HL-60 (cell line): ENCODE measurements at places on chromosomes 7 and 10.
A peak's percentile ranks its signal among the peaks of the same experiment; 100 is the strongest.

DNA sequence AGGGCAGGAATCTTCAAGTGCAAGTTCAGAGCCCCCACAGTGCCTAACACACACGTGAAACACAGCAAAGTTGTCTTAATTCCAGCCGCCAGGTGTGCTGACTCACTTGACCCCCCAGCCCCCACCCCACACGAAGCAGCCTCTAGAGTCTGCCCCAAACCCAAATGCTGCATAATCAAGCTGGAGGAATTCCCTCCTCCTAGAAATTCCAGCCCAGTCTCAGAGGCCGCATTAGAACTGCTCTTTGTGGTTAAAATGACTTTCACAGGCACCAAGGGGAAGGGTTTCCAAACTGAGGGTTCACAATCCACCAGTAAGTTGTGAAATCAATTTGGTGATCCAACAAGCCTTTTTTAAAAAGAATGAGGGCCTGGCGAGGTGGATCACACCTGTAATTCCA lies 67.0 kb upstream of the PLXNA4 start:
- DNase-seq, result no peak

DNA sequence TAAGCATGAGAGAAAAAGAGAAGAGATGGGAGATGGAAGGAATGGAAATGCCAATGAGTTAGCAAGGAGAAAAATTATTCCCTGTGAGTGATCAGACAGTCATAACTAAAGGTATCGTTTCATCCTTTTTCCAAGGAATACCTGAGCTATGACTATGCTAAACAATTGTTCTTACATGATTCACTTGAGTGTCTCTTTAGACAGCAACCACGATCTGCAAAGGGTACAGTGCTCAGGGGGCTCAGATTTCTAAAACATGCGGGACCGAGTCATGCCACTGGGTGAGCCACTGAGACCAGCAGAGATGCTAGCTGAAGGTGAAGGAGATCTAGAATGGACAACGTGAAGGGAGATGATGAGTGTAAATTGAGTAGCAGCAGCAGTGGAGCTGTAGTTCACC lies 78.0 kb upstream of the CTTNBP2 start:
- no peak for DNase-seq

DNA sequence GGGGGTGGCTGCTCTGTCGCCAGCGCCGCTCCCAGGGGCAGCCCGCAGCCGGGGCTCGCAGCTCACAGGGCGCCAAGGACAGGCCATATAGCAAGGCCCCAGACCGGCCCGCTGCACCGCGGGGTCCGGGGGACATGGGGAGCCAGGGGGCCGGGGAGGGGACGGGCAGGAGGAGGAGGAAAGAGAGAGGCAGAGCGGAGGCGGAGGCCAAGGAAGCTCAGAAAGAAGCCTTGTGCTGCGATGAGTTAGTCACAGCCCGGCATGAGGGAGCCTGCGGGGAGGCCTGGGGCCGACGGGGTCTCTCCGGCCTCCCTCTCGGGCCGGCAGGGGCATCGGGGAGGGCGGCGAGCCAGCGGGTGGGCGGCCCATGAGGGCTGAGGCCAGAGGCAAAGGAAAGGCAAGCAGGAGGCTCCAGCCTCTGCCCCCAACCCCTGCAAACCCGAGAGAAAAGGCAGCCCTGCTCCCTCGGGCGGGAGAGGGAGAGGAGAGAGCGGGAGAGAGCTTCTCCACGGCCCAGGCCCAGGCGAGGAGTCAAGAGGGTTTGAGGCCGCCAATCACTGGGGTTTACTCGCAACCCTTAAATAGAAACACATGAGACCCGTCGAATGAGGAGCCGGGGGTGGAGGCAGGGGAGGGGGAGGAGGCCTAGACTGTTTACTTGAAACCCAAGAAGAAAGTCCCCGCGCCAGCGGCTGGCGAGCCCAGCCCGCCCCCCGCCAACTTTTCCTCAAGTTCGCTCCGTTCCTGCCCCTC lies 167.9 kb downstream of the NEURL1 start:
- DNase-seq, result peak; percentile 65

- DNase-seq, result no peak
Observed at GRCh38 chr7:92854501-92855238, 18.3 kb upstream of the CDK6 start.

DNA sequence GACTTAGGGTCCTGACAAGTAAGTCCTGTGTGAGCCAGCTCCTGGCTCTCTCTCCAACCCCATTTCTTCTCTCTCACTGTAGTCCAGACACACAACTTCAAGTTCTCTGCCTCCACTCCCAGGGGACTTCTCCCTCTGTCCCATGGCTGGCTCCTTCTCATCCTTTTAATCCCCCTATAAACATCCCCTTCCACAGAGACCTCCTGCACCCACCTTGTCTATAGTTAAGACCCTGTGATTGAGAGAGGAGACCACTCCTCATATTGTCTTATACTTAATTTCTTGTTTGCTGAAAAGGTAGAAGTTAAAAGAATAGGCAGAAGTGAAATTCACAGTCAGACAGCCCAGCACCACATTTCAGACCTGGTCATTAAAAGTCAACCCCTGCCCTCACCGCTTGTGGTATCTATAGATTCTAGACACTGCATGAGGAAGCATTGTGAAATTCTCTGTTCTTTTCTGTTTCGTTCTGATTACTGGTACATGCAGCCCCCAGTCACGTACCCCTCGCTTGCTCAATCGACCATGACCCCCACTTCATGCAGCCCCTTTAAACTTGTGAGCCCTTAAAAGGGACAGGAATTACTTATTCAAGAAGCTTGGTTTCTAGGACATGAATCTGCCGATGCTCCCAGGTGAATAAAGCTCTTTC lies 125.6 kb upstream of the FRMD4A start:
- no peak for DNase-seq

GRCh38 chr7:118232837-118233236 lies 8.3 kb downstream of the ANKRD7 start:
- no peak for DNase-seq

DNA sequence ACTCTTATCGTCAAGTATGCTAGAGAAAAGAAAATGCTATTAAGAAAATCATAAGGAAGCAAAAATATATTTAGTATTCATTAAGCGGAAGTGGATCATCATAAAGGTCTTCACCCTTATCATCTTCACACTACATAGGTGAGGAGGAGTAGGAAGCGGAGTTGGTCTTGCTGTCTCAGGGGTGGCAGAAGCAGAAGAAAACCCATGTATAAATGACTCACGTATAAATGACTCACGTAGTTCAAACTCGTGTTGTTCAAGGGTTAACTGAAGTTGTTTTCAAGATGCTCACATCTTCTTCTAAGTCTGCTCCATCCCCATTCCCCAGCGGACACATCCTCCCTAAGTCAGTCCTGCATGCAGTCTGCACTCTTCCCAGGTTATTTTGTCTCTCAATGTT lies 72.4 kb downstream of the SFMBT2 start:
- no peak for DNase-seq

GRCh38 chr10:5741276-5741675 lies 56.6 kb downstream of the TASOR2 start:
- no peak for DNase-seq

- no peak for DNase-seq
Observed at GRCh38 chr7:23246555-23246954, at the start of gene GPNMB. Gene GPNMB (plus strand): TSS chr7:23246775. CDS start chr7:23246858, 83 bp downstream.

- no peak for DNase-seq
Observed at GRCh38 chr7:114478384-114478783, 63.8 kb downstream of the FOXP2 start.

DNA sequence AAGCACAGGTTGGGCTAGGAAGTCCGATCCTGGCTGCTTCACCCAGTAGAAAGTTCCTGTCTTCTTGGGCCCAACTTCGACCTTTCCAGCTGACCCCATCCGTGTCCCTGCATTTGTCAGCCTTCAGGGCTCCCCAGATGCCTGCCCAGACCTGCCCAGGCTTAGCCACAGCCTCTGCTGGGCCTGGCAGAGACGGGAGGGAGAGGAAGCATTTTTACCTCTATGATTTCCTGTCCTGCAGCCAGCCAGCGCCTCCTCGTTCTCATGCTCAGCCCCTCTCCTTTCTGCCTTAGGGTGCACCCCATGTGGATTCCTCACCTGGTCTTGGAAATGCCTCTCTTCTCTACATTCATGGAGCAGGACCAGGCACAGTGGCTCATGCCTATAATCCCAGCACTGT lies 3.7 kb downstream of the METTL27 start:
- no peak for DNase-seq

DNA sequence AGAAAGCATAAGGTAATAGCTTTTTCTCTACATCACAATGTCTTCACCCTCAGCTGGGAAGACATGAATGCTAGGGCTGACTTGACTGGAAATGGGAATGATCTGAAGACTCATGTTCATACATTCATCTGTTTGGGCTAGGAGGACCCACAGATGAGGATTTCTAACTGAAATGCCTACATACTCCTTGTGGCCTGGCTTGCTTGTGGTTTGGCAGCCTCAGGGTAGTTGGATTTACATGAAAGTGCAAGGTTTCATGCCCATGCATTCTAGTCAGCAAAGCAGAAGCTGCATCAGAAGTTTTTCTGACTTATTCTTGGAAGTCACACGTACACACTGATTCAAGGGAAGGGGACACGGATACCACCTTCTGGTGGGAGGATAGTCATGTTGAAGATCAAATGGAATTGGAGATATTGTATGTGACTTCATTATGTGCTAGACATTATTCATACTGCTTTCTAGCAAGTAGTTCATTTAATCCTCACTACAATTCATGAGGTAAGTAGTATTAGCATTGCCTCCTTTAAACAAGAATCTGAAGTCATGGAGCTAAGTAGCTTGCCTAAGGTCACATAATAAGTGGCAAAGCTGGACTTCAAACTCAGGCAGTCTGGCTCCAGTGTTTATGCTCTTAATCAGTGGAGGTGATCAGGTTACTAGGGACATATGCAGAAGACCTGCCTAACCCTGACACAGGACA lies 957.0 kb downstream of the LRMDA start:
- no peak for DNase-seq

DNA sequence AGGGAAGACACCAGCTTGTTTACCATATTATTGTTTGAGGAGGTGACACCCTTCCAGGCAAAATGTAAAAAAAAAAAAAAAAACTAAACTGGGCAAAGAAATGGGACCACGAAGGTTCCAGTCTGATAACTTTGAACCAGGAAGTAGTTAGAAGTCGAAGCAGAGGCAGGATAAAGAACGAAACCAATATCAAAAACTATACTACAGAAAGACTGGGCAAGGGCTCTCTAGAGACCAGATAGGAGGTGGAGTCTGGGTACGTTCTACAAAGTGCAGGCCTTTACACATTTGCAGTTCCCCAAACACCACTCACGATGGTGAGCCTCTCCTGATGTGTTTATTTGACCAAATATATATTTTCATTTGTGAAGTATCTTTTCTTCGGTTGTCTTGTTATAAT lies 125.7 kb upstream of the CDK1 start:
- DNase-seq, result no peak

DNA sequence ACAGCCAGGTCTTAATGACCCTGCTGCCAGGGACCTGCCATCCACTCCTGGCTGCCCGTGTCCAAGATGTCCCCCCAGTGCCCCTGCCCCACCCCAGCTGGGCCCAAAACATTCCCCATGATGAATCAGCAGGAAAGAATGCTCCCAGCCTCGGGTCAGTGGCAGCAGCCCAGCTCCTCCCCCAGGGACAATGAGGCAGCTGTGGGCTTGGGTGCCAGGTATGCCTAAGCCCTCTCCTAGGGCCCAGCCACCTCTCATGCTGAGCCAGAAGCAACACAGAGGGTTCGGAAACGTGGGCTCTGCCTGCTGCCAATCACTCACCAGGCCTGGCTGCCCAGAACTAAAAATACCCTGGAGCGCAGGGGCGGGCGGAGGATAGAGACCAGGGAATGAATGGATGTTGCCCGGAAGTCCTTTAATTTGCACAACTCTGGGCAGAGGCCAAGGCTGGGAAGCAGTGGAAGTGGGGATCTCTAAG lies 1.5 kb upstream of the LOXL4 start:
- DNase-seq, result no peak

DNA sequence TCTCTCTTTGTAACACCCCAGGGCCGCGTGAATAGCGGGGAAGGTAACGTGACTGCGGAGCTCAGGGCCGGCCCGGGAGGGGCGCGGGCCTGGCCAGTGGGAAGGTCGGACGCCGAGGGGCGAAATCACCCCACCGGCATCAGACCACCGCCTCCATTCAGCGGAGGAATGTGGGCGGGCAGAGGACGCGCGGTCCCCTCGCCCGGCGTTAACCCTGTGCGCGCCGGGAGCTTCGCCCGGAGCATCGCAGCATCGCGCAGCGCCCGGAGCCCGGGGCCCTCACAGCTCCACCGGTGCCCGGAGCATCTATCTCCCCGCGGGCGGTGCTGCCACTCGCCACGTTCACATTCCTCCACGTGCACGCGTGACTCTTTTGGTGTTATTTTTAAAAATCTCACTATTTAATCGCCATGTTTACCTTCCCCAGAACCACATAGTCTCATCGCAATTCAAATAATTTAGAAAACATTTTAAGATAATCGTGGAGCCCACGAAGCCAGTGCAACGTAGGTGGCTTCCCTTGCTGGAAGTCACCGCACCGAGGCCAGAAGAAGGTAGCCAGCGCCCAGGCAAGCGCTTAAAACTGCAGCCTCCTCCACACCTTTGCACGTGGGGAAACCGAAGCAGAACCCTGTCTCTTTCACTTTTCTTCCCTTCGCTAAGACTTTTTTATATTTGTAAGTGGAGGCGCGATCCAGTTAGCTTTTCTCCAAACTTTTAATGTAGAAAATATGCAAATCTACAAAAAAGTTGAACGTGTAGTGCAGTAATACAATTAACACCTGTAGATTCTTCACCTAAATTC lies 21.8 kb downstream of the FGFBP3 start:
- no peak for DNase-seq

- no peak for DNase-seq
Observed at GRCh38 chr7:141071855-141072547, 1.9 kb upstream of the TMEM178B start.

GRCh38 chr10:66329147-66329546 lies 596.7 kb upstream of the LRRTM3 start:
- DNase-seq, result no peak

GRCh38 chr10:82817676-82818422 lies 942.9 kb downstream of the NRG3 start:
- DNase-seq, result no peak

GRCh38 chr10:4740471-4740870 lies 85.5 kb upstream of the AKR1E2 start:
- DNase-seq, result no peak

DNA sequence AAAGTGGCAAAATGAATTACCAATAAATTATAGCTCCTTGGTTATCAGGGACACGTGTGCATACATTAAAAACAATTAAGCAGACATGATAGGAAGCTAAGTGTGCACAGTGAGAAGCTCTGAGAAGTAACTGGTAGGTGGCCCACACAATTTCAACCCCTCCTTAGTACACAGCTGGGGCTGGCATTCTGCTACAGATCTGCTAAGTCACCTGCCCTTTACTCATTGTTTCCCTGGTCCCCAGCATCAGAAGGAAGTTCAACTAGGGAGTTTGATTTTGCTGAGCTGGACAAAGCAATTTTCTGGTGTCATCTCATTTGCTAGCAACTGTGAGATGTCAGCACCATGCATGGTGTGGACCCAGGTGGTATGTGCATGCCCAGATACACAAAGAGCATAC lies 424.1 kb upstream of the NPVF start:
- DNase-seq, result no peak

DNA sequence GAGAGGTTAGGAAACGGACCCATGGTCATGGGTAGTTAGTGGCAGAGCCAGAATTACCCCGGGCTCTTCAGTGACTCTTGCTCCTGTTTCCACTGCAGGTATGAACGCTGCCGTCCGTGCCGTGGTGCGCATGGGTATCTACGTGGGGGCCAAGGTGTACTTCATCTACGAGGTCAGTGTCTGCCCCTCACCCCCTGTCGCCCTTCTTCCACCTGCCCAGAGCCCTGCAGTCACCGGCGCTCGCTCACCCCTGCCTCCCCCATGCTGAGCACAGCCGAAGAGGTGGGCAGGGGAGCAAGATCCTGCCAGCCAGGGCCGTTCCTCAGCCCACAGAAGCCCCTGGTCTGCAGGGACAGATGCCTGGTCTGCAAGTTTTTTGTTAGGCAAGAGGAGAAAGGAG lies 14.9 kb downstream of the PFKP start:
- no peak for DNase-seq

- DNase-seq, result no peak
Observed at GRCh38 chr10:113130014-113130641, 180.1 kb downstream of the TCF7L2 start.
